ENCODE measurements at places on chromosomes 16 and 17.

DNA sequence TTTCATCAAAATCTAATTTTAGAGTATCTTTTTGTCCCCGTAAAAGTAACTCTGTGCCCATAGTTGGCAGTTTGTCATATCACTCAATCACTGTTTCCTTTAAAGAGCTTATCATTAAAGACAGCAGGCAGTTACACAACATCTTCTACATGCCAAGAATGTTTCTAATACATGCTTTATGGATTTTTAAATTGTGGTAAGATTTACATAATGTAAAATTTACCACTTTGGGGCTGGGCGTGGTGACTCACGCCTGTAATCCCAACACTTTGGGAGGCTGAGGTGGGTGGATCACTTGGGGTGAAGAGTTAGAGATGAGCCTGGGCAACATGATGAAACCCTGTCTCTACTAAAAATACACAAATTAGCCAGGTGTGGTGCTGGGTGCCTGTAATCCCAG, 687.2 kb downstream of the WWOX start:
- no peak for DNase-seq

DNA sequence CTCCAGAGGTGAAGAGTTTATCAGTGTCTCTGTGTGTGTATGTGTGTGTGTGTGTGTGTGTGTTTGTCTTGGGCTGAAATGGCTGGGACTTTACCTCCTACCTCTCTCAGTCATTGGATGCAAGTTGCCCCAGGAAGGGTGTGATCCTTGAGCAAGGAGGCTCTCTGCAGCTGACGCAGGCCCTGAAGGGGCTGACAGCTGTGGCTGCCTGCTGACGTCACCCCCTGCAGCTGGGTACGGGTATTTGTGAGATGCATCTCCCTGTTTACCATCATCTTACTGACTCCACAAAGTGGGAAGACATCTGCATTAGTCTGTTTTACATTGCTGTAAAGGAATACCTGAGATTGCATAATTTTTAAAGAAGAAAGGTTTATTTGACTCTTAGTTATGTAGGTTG, 631.5 kb upstream of the RBFOX1 start:
- DNase-seq, result no peak

GRCh38 chr16:49121636-49122035, 160.0 kb downstream of the CBLN1 start:
- DNase-seq, result no peak

DNA sequence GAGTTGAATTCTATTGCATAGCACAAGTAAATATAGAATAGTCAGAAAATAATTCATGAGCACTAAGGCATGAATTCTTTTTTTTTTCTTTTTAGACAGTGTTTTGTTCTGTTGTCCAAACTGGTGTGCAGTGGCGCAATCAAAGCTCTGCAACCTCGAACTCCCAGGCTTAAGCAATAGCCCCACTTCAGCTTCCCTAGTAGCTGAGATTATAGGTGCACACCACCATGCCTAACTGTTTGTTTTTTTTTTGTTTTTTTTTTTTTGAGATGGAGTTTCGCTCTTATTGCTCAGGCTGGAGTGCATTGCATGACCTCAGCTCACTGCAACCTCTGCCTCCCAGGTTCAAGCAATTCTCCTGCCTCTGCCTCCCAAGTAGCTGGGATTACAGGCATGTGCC, 16.6 kb downstream of the TUBD1 start:
- no peak for DNase-seq

- DNase-seq, result no peak
Measured at GRCh38 chr17:55281649-55282378, 17.1 kb downstream of the HLF start.

GRCh38 chr16:65415460-65415859, 293.6 kb upstream of the CDH11 start:
- DNase-seq, result no peak

- no peak for DNase-seq
Measured at GRCh38 chr16:49839017-49839825, 16.7 kb downstream of the ZNF423 start.

DNA sequence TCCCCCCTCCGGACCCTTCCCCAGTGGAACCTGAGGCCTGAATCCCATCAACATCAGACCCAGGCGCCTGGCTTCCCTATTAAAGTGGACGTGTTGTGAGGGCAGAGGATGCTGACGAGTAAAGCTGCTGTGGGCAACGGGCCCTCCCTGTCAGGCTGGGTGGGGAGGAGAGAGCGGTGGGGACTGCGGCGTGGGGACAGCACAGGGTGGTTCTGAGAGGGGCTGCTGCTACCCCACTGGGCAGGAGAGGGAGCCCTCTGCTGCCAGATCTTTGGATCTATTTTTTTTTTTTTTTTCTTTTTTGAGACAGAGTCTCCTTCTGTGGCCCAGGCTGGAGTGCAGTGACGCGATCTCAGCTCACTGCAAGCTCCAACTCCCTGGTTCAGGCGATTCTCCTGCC, 5.9 kb downstream of the CA5A start:
- DNase-seq, result peak; percentile 19

DNA sequence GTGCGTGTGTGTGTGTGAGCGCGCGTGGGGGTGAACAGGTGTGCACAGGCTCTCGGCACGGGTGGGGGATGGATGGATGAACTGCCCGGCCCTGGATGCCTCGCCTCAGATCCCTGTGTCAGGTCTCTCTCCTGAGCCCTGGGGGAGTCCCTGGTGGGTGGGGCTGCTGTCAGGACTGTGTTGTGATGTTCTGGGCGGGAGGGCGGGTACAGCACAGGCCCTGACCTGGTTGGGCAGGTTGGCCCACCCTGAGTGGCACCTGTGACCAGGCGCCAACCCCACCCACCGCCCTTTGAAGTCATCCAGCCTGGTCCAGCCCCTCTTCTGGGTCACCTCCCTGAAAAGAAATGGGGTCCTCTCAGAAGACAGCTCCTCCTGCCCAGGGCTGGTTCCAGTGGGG, 41.6 kb upstream of the TAC4 start:
- DNase-seq, result no peak
